ENCODE measurements at places on chromosomes 1 and 21. TPM values are rescaled to one million over a fixed set of nuclear protein-coding genes. Genes with fewer than 3 reads are reported as not detected.
A peak's percentile ranks its signal among the peaks of the same experiment; 100 is the strongest.

DNA sequence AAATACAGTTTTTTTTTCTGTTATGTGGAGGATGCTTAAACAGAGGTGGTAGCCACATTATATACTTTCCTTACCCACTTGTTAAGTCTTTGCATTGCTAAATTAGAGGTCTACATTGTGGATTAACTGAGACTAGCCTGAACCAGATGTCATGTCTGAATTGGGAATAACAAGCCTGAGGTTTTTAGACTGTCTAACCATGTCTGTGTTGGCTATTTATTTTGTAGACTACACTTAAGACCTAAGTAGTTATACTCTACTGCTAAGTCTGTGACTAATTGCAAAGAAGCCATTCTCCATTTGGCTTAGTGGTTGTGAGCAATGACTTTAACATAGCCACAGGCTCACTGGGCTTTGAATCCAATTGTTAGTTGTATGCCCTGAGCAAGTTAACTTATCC, 45.4 kb downstream of the CDC14A start:
- no peak for DNase-seq

DNA sequence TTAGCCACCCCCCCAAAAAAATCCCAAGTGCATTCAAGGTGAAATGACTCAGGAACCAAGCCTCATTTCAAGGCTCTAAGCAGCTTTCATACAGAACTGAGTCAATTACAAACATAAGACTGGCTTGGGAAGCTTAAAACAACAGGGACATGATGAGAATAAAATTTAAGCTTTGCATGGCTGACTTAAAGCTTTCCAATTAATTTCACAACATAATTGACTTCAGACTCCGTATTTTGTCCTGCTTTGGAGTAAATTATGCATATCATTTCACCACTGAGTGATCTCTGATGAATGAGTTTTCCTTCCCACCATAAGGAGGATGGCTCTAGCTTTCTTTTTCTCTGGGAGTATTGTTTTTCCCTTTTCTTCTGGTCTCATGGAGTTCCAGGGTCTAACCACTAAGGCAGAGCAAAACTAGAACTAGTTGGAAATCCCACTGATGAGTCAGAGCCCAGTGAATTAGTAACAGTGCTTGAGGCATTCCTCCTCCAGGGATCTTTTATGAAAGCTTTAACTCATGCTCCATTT, 72.8 kb downstream of the XCL2 start:
- peak; percentile 95 for DNase-seq

DNA sequence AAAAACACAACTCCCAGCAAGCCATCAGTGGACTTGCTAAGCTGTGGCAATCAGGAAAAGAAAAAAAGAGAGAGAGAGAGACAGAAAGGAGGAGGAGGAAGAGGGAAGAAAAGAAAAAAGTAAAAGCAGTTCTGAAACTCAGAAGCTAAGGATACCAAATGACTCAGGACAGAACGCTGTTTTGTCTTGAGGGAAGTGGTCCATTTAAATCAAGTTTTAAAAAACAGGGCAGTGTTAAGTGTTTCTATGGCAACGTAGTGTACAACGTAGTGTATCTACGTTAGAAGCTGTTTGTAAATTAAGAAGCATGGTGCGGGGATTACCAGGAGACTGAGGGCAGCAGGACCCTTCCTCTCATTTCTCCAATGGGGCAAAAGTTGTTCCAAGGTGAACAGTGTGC, 5.8 kb downstream of the ADORA3 start:
- no peak for DNase-seq

DNA sequence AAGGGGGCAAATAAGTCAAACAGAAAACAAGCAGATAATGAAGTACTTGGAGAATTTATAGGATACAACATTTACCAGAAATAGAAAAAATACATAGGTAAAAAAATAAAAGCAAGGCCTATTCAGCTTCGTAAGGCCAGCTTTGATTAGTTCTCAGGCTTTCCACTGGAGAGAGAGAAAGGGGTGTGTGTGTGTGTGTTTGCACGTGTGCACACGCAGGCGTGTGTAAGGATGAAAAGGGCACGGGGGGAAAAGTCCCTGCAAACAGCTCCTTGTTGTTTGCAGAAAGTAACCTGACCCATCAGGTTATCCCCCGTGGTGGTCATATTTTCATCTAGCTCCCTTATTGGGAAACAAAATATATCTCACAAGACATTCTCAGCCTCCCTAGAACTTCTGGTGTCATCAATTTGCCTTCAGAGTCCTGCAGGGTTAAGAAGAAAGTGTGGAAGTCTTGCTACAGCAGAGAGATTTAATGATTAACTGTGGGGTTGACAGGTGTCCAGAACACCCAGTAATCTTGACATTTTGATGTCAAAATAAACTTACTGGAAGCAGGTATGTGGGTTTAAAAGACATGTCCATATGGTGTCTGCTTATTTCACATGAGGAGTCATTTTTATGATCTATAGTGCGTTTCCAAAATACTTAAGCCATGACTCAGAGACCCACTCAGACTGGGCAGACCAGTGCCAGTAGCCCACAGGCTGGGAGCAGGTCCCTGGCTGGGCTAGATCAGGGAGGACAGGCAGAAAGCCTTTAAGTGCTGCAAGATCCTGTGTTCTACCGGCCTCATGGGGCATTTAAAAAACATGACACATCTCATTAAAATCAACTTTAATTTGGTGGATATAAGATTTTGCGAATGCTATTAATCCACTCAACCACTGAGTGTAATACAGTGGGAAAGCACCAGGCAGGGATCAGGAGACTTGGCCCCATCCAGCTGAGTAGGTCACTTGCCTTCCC, 487.6 kb upstream of the CAMK1G start:
- DNase-seq, result peak; percentile 66

Gene IQGAP3
- total RNA-seq, result 12.5 TPM

Gene FAAH
- total RNA-seq, result 0.97 TPM

DNA sequence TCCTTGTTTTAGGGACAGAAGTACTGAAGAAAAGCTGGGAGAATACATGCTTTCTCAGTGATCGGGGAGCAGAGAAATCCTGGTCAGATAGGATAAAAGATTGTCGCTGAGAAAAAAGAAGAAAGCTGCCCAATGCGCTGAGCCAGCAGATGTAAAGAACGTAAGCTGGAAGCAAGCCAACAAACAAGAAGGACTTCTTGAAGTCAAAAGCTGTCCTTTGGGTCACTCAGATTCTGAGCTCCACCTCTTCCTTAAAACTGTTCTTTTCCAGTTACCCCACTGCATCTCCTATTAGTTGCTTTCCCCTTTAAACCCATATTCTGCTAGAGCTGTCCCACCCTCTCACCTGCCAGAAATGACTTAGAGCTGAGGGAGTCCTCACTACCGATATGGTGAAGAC, 64.8 kb downstream of the GPR137B start:
- no peak for DNase-seq

DNA sequence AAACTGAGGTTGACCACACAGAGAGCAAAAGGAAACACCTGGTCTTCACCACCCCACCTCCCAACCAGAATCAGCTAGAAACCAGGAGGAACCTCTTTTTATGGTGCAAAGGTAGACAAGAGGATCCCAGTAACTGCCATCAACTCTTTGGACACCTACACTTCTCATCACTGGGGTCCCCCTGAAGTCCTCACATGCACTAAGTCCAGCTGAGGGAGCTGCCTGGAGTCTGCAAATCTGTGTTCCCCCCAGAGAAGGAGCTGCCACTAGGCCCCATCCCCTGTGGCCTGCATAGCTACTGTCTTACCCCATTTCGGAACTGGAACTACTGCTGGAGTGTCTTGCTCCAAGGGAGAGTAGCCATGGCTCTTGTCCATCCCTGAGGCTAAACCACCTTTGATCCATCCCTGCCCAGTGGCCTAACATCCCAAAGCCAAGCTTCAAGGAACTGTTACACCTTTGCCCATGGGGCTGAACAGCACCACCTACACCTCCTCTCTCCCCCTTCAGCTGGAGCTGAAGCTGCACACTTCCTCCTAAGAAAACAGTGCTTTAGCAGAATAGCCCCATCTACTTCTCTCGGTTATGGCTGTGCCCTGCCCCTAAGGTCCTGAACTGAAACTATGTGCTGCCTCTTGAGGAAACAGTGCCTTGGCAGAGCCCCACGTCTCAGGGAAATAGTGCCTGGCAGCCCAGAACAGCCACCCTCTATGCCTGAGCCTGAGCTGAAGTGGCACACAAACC, 85.4 kb upstream of the CD53 start:
- no peak for DNase-seq

Gene KRTAP21-2
- total RNA-seq, result not detected

DNA sequence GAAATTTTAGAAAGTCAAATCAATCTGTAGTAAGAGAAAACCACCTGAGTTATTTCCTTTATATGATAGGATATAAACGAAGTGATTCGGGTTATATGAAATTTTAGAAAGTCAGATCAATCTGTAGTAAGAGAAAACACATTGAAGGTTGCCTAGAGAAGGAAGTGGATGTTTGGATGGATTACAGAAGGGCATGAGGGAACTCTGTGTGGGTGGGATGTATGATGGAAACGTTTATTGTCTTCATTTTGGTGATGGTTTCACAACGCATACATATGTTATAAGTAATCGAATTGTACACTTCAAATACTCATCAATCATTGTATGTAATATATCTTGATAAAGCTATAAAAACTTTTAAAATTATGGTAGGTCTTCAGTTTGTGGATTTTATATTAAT, 5.1 kb downstream of the CR1 start:
- DNase-seq, result no peak

Gene CCDC27
- total RNA-seq, result not detected

- DNase-seq, result peak; percentile 95
These were observed 500.6 kb downstream of the DISC1 start for GRCh38 chr1:232127190-232127589.

GRCh38 chr1:201761178-201761577, 67.8 kb upstream of the IPO9 start:
- peak; percentile 52 for DNase-seq

Gene ADORA1
- 5.8 TPM for total RNA-seq

DNA sequence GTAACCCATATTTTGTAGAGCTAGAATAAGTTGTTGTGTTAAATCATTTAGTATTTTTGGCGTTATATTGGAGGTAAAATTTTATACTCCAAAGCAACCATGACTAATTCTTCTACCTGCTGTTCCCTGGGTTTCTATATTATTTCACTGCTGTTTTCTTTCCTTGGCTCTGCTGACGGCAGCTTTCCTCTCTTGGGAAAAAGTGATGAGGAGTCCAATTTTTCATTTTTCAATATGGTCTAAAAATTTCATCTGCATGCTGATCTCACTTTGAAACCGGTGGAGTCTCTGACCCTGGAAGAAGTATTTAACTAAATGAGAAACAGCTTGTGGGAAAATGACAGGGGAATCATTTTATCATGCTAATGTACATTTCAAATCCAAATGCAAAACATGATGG, 110.2 kb downstream of the IFI44 start:
- DNase-seq, result no peak

Gene LCE3E
- not detected for total RNA-seq

Gene SLAMF7
- not detected for total RNA-seq

Gene CYP4B1
- not detected for total RNA-seq

Gene KIAA0040
- 0.22 TPM for total RNA-seq

DNA sequence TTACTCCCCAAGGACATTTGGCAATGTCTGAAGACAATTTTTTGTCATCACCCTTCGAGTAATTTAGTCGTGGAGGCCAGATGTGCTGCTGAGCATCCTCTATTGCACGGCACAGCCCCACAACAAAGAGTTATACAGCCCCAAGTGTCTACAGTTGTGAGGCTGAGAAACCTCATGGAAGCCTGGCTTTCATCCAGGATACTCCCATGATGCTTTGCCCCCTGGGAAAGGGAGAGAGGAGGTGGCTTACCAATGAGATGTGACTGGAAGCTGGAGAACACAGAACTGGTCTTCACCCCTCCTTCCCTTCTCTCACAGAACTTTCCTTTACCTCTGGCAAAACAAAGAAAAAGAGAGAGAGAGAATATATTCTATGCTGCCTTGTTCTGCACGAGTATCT, 150.9 kb upstream of the VAMP3 start:
- DNase-seq, result no peak

Gene SPATA21
- not detected for total RNA-seq

Gene SLC1A7
- total RNA-seq, result 0.13 TPM

Gene LCE1D
- total RNA-seq, result not detected

- DNase-seq, result no peak
These were observed 89.4 kb downstream of the LPAR3 start for GRCh38 chr1:84803604-84804003.

GRCh38 chr1:93442741-93443140, 5.2 kb upstream of the FNBP1L start:
- peak; percentile 10 for DNase-seq

Gene KPRP
- total RNA-seq, result 0.22 TPM

Gene ITLN1
- total RNA-seq, result not detected

Gene SLC5A9
- not detected for total RNA-seq

GRCh38 chr1:229380536-229381160, 37.8 kb upstream of the CCSAP start:
- no peak for DNase-seq

Gene ATP6V1G3
- total RNA-seq, result not detected

DNA sequence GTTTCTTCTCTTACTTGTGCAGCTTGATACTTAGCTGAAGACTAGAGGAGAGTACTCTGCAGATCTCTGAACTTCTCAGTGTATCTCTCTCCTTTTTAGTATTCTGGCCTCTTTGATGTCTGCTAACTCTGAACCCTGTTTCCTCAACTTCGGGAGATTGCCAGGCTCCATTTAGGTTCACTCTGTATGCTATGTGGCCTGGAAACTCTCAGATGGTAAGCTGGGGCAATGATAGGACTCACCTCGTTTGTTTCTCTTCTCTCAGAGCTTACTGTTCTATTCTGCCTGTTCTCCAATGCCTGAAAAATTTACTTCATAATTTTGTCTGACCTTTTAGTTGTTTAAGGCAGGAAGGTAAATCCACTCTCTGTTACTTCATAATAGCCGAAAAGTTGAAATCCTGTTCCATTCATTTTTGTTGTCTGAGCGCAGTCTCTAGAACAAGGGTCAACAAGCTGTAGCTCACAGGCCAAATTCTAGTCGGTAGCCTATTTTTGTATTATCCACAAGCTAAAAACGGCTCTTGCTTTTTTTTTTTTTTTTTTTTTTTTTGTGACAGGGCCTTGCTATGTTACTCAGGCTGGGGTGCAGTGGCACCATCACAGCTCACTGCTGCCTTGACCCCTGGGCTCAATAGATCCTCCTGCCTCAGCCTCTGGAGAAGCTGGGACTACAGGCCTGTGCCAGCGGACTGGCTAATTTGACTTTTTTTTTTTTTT, 33.3 kb downstream of the ZMYM4 start:
- DNase-seq, result no peak

- DNase-seq, result peak; percentile 16
These were observed 105.1 kb downstream of the BEND5 start for GRCh38 chr1:48671578-48671977.

Gene PLA2G2A
- not detected for total RNA-seq

Gene USP25
- total RNA-seq, result 41.5 TPM

Gene GLUL
- 160 TPM for total RNA-seq

- no peak for DNase-seq
These were observed 4.6 kb downstream of the MTARC1 start for GRCh38 chr1:220791285-220791684.

GRCh38 chr1:78322928-78323680, 167.7 kb upstream of the PTGFR start:
- peak; percentile 23 for DNase-seq

Data from GM23248 (cell line).